Effector CD4-positive, alpha-beta T cell (primary cell): ENCODE measurements at places on chromosomes 16 and 17.

DNA sequence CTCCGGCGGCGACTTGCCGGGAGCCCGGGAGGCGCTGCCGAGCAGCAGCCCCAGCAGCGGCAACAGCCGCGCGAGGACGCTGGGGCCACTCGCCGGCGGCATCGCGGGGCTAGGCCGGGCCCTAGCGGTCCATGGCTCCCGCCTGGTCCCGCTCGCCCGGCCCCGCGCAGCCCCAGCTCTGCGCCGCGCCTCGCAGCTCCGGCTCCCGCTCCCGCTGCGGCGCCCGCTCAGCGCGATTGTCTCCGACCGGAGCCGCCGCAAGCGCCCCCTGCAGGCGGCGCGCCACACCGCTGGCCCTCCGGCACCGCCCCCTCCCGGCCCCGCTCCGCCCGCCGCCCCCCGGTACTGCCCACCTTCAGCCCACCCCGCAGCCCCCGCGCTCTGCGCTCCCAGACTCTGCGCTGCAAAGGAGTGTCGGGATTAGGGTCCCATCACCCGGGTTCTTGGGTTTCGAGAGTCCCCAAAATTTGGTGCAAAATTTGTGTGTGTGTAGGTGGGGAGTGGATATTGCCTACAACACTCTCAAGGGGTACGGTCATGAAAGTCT lies at the start of gene FAM171A2:
Gene FAM171A2 (minus strand): TSS at position 241 of the 547 bp plus-strand sequence. CDS start 139 bp downstream, at position 102.
- peak; percentile 56 for DNase-seq

- no peak for DNase-seq
Observed at GRCh38 chr17:79750650-79751545, 20.2 kb downstream of the ENPP7 start.

GRCh38 chr16:71249399-71249798 lies 18.9 kb upstream of the HYDIN start:
- DNase-seq: no peak

GRCh38 chr17:67017910-67018309 lies 26.4 kb upstream of the CACNG1 start:
- DNase-seq: no peak

- DNase-seq: no peak
Observed at GRCh38 chr16:58045096-58045495, 19.5 kb downstream of the MMP15 start.

GRCh38 chr17:32185875-32186274 lies 43.6 kb downstream of the RHOT1 start:
- no peak for DNase-seq
